ENCODE measurements at places on chromosomes 13 and 19.
A peak's percentile ranks its signal among the peaks of the same experiment; 100 is the strongest.

GRCh38 chr13:46142776-46143175 is 37.9 kb upstream of the CPB2 start:
- DNase-seq, result no peak

GRCh38 chr13:102318233-102318632 is 83.6 kb downstream of the FGF14 start:
- no peak for DNase-seq

- DNase-seq, result peak; percentile 60
These were observed at the start of gene SELENOV for GRCh38 chr19:39514840-39515550. TSS of gene SELENOV (plus strand) at chr19:39515139. CDS start at chr19:39515213, 74 bp downstream.

DNA sequence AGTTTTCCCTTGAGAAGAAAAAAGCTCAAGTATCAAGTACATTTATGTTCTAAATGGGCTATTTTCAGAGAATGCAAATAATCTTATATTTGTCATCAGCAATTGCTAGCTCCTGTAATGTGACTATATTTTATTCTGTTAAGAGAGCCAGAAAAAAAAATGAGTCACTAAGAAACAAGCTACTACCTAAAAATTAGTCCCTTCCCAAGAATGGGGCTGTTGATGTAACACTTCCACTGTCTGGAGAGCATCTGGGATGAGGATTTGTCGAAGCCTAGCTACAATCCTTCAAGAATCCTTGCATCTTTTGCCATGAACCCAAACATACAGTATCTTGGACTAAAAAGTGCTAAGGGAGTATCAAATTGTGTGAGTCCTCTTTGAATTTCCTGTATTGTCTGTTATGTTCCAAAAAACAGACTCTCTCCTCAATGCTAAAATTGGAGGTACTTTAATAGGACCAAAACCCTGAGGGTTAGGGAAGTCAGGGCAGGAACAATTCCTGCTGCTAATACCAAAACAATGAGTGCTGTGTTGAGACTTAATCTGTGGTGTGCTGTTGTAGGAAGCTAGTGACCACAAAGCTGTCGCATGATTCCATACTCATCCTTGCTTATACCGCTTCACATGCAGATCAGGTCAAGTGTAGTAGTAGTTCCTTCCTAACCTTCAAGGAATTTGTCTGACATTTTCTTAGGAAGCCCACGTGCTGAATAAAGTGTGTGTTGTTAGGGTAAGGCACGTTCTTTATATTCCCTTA is 4.9 kb upstream of the ZC3H13 start:
- DNase-seq, result no peak
